ENCODE measurements at places on chromosomes 16 and 17.

GRCh38 chr17:73901661-73902415 is 257.6 kb upstream of the SDK2 start:
- DNase-seq: peak; percentile 73

DNA sequence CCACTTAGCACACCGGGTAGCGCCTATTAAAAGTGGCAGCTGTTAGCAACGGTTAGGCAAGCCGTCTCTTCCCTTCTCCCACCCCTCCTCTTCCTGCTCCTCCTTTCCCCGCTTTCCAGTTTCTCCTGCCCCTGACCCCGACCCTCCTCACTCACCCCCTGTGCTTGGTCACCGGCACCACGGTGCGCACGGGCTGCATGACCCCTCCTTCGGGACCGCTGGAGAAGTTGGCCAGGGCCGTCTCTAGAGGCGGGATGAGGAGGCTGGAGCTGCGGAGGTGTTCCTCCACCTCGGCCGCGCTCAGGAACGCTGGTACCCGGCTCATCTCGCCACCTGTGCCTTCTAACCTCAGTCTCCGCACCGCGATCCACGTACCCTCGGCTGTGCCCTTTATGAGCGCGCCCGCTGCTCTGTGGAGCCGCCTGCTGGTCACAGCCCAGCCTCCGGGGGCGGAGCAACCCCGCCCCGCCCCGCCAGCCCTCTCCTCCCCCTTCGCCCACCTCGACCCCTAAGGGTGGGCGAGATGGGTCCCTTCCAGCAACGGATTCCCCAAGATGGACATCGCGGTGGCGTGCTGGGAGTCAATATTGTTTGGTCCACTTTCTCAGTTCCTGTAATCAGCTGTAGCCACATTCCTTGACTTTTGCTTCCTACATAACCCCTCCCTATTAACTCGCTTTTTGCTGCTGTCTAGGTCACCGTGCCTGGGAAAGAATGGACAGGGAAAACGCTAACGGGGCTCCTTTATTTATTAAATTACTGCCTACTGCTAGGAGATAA is at the start of gene CRYM:
CRYM (minus strand) TSS at position 364 of the 780 bp plus-strand sequence; CDS start at position 325, 39 bp downstream.
- DNase-seq: peak; percentile 89

DNA sequence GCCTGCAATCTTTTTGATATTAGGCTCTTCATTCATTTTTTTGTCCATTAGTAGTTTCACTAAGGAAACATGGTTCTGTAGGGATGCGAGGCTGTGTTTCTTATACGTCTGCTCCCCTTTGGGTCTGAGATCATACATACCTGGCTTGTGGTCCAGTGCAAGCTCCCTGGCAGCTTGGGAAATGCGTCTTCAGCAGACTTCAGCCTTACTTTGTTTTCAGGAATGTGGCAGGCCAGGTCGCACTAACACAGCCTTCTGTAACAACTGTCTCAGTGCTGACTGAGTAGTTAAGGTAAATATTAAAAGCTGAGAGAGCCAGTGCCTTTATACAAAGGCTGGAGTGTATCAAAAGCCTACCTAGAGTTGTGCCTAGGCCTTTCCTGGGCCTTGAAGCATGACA is 970.5 kb upstream of the EEF2KMT start:
- DNase-seq: peak; percentile 21

DNA sequence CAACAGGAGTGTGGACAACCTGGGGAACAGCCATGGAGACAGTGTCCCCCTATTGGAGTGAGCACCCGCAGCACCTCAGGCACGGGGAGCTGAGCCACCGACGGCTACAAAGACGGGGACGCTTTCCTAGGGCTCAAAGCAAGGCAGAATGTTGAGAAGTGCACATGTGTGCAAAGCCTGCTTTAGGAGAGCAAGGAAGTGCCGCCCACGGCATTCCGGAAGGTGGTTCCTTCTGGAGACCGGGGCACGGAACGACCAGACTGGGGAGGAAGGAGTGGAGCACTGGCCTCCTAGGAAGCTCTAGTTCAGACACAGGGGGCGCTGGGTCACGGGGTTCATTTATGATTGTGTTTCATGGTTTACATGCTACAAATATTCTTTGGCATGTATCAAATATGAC is 52.2 kb downstream of the TBC1D16 start:
- DNase-seq: no peak
